ENCODE measurements at places on chromosomes 7 and 10.

GRCh38 chr10:101712997-101713396 lies 18.0 kb upstream of the FBXW4 start:
- DNase-seq: no peak

- DNase-seq: no peak
Observed at GRCh38 chr7:140146574-140146973, 30.2 kb downstream of the KDM7A start.

- DNase-seq: no peak
Observed at GRCh38 chr10:27833792-27834191, 88.2 kb upstream of the MKX start.

- DNase-seq: no peak
Observed at GRCh38 chr7:44073664-44074348, 8.4 kb upstream of the PGAM2 start.

DNA sequence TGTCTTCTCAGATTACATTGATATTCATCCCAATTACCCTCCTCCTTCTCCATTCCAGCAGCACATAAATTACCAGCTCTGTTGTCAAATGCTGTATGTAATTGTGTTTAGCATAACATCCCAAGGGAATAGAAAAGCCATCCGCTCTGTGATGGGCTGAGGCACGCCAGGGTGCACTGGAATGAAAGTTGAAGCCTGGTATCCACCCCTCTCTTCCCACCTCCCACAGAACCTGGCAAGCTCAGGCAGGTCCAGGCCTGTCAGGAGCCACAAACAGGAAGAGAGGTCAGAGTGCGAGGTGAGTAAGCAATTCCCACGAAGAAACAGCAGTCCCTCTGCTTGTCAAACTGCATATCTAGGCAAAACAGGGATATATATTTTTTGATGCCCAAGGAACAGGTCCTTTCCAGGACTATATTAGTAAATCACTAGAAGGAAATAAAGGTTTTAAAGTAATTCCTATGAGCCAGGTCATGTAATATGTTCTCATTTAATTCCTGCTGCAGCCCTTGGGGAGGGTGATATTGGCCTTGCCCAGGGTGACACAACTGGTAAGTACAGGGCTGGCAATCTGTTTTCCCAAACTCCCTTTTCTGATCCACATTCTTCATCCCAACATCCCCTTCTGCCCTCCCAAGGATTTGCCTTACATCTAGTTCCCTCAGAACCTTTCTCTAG lies 155.6 kb upstream of the GHITM start:
- no peak for DNase-seq

GRCh38 chr10:130301021-130301892 lies 165.1 kb downstream of the GLRX3 start:
- peak; percentile 17 for DNase-seq

DNA sequence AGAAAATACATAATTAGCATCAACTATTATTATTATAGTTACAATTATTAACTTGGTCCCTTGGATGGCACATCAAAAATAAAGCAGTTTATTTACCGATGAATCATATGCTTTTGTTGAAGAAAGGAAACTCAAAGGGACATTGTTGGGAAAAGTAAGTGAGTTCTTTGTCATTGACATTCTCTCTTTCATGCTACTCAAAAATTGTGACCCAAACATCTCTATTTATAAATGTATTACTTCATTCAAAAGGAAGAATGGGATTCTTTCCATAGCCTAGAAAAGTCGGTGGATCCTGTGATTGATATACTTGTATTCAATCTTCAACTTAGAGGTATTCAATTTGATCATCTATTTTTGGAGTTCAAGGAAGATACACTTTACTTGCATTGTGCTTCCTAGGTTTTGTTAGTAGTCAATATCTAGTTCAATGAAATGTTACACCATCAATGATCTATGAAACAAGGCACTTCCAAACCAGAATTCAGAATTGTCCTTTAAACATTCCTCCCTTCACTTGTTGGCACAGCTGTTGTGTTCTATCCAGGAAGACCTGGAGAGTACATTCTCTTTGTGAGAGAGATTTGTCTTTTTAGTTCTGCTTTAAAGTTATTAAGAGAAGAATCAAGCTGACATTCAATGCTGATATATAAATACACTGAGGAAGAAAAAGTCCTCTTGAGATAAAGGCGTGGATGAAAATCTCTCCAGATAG lies 235.2 kb downstream of the TMEM26 start:
- no peak for DNase-seq

- DNase-seq: no peak
Observed at GRCh38 chr10:43440463-43441134, 3.7 kb downstream of the ZNF487 start.

DNA sequence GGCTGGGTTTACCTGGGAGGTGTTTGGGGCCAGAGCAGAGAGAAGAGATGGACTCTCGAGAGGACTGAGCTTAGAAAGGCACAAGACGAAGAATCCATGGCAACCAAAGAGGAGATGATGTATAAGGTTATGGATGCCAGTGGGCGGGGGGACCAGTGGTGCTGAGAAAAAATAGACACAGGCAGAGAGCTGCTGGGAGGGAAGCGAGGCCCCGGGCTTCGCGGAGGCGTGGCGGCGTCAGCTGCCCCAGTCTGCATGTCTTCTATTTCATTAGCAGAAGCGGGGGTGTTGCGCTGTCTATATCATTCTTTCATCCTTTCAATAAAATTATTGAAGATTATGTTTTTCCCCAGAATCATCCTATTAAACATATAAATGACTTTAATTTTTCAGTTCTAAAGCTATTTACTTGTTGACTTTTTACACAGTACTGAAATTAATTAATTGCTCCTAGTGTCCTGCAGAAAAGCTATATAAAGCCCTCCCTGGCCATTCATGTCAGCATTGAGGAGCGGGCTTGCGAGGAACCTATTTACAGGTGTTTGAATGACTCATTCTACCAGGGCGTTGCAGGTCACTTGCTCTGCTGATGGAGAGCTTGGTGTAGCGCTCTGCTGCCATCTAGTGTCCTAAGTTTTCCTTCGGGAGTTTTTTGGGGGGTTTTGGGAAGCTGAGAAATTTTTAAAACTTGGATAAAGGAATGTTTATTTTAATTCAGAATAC lies 42.9 kb upstream of the BHLHA15 start:
- DNase-seq: peak; percentile 39

DNA sequence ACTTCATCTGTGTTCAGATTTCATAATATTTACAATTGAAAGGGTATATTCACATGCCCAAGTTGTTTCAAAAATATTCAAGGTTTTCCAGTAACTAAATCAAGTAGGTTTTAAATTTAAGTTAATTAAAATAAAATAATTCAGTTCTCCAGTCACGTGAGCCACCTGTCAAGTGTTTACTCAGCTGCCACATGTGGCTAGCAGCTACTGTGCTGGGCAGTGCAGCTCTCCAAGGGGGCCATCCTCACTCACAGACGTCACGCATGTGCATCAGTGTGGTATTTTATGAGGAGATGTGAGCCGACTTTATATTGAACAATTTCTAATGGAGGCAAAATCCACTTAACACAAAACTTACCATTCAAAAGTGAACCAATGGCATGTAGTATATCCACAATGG lies 69.7 kb upstream of the CAMK2B start:
- DNase-seq: no peak

GRCh38 chr7:519484-520390 lies at the start of gene PDGFA:
PDGFA (minus strand) TSS chr7:519846; CDS start chr7:519001, 845 bp downstream.
- no peak for DNase-seq

DNA sequence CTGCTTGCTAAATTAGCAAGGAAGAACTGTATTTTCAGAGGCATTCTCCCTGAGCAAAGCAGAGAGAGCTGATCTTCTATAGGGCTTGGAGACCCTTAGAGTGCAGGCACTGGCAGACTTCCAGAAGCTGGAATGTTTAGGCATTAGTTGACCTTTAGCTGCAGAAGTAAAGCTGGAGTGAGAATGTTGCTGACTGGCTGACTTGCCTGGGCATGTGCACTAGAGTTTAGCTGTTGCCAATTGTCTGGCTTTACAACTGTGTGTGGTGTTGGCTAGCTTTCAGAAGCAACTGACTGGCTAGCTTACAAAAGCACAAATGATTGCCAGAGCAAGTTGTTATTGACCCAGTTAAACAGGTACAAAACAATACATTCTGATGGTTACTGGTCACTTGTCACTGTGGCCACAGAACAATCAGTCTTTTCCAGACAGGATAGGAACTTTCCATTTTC lies 25.1 kb downstream of the FAM13C start:
- DNase-seq: peak; percentile 39

GRCh38 chr7:12490107-12490688 lies 80.3 kb upstream of the SCIN start:
- no peak for DNase-seq

DNA sequence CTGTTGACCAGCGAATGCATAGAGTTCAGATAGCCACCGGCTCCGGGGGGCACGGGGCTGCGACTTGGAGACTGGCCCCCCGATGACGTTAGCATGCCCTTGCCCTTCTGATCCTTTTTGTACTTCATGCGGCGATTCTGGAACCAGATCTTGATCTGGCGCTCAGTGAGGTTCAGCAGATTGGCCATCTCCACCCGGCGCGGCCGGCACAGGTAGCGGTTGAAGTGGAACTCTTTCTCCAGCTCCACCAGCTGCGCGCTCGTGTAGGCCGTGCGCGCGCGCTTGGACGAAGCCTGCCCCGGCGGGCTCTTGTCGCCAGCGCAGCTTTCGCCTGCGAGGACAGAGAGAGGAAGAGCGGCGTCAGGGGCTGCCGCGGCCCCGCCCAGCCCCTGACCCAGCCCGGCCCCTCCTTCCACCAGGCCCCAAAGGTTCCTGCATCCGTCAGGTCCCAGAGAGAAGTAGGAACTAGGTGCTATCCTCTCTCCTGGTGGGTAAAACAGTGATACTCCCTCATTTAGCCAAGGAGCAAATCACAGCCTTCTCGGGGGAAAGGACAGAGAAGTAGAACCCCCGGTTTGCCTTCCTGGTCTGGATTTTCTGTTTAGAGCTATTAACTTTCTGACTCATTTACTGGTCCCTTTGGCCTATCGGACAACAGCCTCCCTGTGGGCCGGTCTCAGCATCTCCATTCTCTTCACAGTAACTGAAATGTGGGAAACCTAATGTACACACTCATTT lies 6.1 kb upstream of the HOXA2 start:
- no peak for DNase-seq

GRCh38 chr7:24442170-24442777 lies 131.0 kb upstream of the PALS2 start:
- DNase-seq: no peak

DNA sequence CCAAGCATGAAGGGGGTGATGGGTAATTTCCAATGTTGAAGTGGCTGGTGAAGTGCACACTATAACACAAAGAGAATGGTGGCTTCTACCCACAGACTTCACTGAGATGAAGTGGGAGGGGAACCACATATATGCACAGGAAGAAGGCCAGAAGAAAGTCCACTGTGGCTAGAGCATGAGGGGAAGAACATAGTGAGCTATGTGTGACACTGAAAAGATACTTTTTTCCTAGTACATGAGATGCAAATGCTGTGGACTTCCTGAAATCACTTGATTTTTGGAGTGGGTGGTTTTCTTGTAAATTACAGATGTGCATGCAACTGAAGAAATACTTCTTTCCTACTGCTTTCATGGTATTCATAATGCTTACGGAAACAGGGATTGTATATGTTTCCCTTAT lies 115.6 kb upstream of the PHYHIPL start:
- no peak for DNase-seq

DNA sequence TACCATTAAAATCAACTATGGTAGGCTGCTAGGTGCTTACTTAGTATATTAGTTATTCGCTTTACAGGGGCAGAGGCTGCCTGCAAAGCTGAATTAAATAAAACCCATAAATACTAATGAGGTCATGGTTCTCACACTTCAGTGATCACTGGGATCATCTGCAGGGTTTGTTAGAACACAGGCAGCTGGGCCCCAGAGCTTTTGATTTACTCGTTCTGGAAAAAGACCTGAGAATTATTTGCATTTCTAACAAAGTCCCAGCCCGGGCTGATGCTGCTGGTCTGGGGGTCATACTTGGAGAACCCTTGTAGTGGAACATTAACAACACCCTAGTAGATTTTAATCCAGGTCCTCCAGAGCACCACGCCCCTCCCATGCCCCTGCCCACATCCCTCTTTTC lies 8.5 kb downstream of the UCN3 start:
- no peak for DNase-seq

- no peak for DNase-seq
Observed at GRCh38 chr7:150745086-150745485, 7.9 kb downstream of the GIMAP5 start.

- DNase-seq: no peak
Observed at GRCh38 chr7:136693166-136694119, 175.0 kb upstream of the CHRM2 start.

GRCh38 chr7:97381815-97382554 lies 264.5 kb downstream of the SDHAF3 start:
- no peak for DNase-seq

GRCh38 chr10:47143072-47143471 lies 156.9 kb upstream of the GDF10 start:
- DNase-seq: no peak

- peak; percentile 68 for DNase-seq
Observed at GRCh38 chr10:86899670-86900276, 57.6 kb downstream of the MMRN2 start.

DNA sequence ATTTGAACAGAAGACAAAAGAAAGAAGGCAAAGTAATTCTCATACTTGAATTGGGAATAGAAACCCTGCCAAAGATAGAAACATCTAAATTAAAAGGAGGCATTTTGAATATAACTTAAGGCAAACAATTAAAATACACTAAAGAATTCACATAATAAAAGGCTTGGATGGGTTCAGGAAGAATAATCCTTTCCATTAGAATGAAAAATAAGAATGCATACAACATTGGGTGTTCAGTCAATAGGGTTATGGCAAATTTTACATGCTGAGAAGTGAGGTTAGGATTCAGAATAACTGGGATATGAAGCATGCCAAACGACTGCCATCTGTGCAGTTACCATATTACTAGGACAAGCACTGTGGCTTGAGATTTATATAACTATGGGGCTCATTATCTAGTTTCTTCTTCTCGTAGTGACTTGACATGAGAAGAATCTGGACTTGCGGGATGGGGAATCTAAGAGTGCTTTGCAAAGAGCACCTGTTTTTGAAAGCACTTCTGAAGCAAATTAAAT lies 326.5 kb downstream of the THSD7A start:
- DNase-seq: no peak

- no peak for DNase-seq
Observed at GRCh38 chr7:45703911-45704682, 129.9 kb downstream of the ADCY1 start.

- DNase-seq: no peak
Observed at GRCh38 chr7:116232920-116233319, 22.6 kb downstream of the TES start.

- no peak for DNase-seq
Observed at GRCh38 chr7:19016140-19016539, 101.3 kb downstream of the TWIST1 start.

GRCh38 chr10:53052521-53053164 lies 280.1 kb upstream of the MBL2 start:
- no peak for DNase-seq
